ENCODE measurements at places on chromosomes 5 and 9.

- no peak for DNase-seq
Measured at GRCh38 chr5:6770826-6771607, 57.8 kb downstream of the TENT4A start.

- DNase-seq: peak; percentile 17
Measured at GRCh38 chr5:169548315-169548714, 35.3 kb upstream of the SPDL1 start.

DNA sequence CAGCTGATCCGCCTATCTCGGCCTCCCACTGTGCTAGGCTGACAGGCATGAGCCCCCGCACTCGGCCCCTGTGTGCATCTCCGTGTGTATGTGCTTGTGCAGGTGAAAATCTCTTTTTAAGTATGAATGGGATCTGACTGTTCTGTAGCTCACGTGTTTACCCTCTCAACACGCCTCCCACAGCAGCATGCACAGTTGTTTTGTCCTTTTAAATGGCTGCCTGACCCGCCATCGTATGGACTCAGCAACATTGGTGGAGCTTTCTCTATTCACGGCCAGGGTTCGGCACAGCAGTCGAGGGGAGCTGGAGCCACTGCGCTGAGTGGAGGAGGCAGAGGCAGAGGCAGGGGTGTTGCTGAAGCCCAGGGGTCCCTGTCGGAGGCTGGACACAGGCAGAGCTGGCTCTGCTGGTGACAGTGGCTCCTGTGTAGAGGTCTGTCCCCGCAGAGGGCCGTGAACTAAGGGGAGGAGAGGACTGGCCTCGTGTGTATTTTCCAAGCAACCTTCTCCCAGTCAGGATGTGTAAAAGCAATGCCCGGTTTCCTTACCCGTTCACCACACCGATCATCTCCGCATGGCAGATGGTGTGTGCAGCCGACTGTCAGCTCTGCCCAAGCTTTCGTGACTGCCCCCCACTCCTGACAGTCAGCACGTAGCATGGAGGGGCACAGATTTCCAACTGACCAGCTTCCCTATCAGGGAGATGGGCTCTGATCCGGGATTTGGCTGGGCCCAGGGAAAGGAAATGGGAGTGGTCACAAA lies 37.3 kb downstream of the MRPL36 start:
- DNase-seq: no peak

DNA sequence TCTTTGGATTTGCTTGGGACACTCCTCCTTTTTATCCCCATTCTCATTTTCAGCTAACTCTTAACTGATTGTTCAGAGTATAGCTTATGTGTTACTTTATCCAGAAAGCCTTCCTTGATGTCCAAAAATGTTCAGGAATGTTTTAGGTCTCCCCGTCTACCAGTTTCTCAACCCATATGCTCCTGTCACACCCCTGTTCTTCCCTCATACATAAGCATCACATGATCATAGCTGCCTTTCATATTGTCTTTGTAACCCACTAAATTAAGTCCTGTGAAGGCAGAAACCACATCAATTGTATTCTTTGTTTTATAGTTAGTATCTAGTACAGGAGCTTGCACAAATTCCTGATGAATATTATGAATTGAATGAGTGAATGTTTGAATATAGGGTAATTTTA lies 321.9 kb upstream of the ACTBL2 start:
- no peak for DNase-seq

DNA sequence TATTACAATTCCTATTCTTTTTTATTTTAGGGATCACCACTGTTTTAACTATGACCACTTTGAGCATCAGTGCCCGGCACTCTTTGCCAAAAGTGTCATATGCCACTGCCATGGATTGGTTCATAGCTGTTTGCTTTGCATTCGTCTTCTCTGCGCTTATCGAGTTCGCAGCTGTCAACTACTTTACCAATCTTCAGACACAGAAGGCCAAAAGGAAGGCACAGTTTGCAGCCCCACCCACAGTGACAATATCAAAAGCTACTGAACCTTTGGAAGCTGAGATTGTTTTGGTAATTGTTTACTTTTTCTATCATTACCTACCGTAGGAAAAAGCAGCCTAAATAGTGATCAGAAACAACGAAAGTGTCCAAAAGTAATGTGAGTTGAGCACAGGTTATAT lies 6.4 kb downstream of the GABRA6 start:
- DNase-seq: no peak

GRCh38 chr9:131236761-131237160 lies 39.5 kb downstream of the FAM78A start:
- no peak for DNase-seq

- DNase-seq: no peak
Measured at GRCh38 chr5:161846746-161847145, 1.2 kb upstream of the GABRA1 start.

DNA sequence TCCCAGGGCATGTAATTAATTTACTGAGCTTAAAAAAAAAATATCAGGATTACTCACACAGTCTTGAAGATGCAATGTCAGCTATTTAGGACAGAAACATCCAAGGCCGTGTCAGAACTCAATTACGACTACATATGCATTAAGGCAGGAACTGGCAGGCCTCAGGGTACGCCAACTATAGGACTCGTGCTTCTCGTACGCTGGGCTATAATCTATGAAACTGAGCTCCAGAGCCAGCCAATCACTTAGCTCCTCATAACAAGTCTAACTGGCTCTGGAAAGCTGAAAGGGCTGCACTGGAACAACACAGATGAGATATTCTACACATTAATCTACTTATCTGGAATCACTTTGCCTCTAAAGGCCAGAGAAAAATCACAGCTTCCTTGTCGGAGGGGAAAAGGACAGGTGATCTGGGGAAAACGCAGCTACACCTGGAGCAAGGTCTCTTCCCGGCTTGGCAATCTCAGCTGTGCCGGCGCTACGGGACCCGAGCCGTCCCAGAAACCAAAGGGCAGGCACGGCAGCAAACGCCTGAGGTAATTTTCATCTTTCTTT lies 212.0 kb downstream of the DEPDC1B start:
- DNase-seq: no peak

GRCh38 chr9:134735441-134736175 lies 94.0 kb downstream of the COL5A1 start:
- no peak for DNase-seq

DNA sequence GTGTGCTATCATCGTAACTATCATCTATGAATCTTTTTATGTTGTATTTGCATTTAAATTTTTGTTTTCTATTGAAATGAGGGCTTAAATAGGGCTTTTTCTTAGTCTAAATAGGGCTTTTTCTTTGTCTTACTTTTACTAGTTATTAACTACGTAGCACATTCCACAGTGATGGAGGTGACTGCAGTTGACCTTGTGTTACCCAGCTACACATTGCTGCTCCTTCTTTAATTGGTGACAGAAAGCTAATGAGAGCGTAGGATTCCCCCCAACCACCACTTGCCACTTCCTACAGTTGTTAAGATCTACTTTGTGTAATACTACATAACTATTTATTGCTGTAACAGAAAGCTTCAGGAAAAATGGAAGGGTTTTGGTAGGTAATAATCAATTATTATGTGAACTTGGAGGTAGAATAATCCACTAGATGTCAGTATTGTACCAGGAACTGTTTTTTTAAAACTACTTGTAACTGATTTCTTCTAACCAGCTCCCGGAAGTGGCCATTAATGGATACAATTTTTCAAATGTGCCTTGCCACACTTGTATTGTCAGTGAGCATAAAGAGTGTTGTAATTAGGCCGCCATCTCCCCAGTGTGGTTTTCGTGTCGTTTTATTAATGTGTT lies 18.0 kb downstream of the MTRR start:
- no peak for DNase-seq

DNA sequence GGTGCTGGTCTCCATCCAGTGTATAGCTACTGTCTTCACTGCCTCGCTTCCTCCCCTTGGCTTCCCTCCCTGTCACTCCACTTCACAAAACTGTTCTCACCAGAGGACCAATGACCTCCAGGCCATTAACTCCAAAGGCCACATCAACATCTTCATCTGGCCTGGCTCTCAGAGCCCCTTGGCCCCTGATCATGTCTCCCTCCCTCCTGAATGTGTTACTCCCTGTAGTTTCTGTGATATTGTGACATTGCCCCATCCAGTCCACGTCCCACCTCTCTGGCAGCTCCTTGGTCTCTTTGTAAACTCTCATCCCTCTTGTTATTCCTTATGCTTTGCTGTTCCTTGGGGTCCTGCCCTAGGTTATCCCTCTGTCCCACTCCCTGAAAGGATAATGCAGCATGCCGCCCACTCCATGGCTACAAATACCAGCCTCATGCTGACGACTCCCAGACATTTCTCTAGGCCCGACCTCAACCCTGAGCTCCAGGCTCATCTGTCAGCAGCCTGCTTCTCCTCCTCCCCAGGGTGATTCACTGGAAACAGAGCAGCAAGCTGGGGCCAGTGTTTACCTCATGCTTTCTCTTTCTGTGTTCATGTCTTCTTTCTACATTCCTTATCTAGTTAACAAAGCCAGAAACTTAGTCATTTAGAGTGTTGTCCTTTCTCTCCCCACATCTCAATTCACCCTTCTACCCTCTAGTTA lies 312.2 kb downstream of the SPOCK1 start:
- no peak for DNase-seq

DNA sequence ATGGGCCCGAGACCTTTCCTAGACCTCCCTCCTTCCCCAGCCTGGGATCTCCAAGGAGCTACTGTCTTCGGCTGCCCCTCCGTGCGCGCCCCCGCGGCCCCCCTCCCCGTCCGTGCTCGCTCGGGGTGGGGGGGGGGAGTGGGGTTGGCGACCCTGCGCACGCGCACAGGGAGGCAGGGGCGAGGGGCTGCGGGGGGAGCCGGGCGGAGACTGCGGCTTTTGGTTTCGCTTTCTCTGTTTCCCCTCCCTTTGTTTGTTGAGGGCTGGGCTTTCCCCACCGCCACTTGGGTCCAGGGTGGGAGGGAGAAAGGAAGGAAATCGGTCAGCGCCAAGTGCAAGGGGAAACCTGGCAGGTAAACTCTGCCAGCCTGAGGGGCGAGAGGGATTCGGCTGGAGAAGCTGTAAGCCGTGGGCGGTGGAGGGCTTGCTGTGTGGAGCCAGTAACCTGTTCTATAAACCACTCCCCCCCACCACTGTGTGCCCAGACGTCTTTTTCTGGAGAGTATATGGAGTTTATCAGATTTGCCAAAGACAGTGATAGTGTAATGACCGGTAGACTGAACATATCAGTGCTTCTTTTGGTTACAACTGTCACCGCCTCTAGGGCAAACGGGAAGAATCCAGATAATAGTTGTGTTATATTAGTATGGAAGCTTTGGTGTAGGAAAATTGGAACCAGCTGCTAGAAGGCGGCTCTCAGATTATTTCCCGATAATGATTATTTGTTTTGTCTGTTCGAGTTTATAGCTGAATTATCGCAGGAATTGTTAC lies 684 bp downstream of the DNAJA1 start:
- peak; percentile 57 for DNase-seq

- no peak for DNase-seq
Measured at GRCh38 chr5:9391080-9391479, 154.8 kb downstream of the SEMA5A start.

GRCh38 chr5:147522435-147522834 lies 12.6 kb upstream of the DPYSL3 start:
- no peak for DNase-seq

GRCh38 chr9:121398374-121398773 lies 28.3 kb upstream of the STOM start:
- DNase-seq: no peak

GRCh38 chr5:139967353-139967752 lies 75.7 kb downstream of the NRG2 start:
- no peak for DNase-seq

DNA sequence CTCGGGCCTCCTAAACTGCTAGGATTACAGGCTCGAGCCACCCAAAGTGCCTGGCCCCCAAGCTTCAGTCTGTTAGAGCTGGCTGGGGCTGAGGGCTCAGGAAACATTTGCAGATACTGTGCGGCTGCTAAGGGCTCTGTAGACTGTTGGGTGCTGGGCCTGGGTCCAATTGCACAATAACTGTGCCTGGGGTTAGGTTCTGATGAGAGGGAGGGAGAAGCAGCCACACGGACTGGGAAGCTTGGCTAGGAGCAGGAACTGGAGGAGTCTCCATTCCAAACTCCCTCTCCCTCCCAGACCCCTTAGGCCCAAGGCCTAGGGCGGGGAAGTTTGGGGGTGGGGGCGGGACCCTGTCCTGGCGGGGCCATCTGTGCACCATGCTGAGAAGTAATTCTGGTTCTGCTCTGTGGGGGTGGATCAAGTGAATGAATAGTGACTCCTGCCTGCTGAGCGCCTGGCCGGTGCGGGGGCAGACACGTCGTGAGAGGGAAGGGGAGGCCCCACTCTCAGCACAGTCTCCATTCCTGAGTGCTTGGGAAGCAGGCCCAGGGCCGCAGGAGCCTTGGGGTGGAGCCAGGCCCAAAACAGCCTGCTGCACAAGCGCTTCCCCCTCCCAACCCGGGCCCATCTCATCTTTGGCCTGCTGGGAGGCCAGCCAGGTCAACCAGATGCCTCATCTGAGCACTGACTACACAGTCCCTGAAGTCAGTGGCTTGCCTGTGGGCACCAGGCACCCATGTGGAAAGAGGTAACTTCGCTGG lies 1.5 kb downstream of the ASS1 start:
- no peak for DNase-seq

GRCh38 chr9:70035691-70036090 lies 8.0 kb upstream of the MAMDC2 start:
- no peak for DNase-seq

GRCh38 chr9:123867034-123867433 lies 62.9 kb downstream of the DENND1A start:
- peak; percentile 8 for DNase-seq

- DNase-seq: no peak
Measured at GRCh38 chr9:70517926-70518610, 103.6 kb upstream of the KLF9 start.

GRCh38 chr5:62719061-62719720 lies 140.6 kb downstream of the LRRC70 start:
- DNase-seq: no peak

- no peak for DNase-seq
Measured at GRCh38 chr9:131449276-131449675, 53.4 kb upstream of the POMT1 start.

DNA sequence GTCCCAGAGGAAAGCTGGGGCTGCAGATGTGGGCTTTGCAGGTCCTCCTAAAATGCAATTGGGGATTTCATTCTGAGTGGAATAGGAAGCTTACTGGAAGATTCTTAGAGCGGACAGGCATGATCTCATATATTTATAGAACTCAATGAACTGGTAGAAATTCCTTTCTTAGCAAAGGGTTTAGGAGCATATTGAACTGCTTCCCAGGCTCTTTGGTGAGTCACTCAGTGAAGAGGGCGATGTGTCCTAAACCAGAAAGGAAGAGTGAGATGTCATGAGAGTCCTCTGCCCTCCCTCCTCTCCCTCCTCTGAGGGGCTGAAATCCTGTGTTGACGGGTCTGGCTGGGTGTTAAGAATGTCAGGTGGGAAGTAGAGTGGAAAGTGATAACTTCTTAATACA lies 26.3 kb upstream of the SEMA6A start:
- no peak for DNase-seq

All from putamen (tissue), 1 donor.